ENCODE measurements at places on chromosomes 2 and 18. TPM values are rescaled to one million over a fixed set of nuclear protein-coding genes. Genes with fewer than 3 reads are reported as not detected.

DNA sequence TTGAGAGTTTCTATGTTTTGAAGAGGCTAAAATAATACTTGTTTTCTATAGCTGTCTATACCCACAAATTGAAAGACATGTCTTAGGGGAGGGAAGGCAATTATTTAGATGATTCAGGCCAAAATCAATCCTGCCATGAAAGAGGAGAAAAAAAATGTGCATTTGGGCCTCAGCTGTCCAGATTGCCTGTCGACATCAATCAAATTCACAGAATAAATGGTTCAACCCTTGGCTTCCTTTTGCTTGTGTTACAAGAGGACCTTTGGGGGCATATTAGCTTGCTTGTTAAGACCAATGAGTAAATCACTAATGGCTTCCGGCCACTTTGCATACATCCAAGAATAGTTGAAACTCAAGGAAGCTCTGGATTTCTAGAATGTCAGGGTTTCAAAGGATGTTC lies 900.8 kb upstream of the CELF4 start:
- no peak for DNase-seq

DNA sequence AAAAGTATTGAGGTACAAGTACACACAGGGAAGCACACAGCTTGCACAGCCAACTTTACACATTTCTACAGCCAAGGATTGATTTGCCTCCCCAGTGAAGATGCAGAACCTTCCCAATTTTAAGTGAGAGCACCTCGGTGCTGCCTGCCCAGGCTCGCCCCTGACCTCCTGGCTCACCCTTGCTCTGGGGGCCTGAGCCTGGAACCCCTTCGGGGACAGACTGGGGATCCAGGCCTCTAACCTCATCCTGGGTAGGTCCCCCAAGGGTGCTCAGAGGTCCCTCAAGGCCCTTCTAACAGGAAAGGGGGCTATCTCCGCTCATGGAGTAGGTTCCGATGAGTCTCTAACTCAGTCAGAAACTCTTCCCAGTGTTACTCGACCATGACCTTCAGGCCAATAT lies 53.1 kb downstream of the BCL2L11 start:
- DNase-seq, result no peak

- DNase-seq, result no peak
These were observed 32.4 kb downstream of the TEX51 start for GRCh38 chr2:126930970-126931590.

DNA sequence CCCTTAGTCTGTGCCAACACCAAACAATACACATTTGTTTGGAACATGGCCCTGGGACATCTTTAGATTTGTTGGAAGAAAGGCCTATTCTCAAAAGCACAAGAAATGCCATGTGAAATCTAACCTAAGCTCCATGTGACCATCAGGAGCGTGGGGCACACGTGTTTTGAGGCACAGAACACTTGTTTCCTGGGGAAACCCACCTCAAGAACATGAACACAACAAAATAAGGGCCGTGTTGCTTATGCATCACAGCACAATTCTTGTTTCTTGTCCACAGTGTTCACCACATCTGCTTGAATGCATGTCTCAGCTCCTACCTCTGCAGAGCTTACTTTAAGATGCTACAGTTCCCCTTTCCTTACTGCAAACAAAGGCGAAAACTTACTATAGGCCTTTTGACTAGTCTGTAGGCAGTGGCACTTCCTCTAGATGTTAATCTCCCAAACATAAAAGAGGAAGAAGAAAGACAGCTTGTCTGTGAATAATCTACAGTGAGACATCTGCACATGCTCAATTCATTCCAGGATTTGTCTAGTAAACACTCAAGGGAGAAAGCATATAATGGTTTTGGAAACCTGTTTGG lies 165.0 kb downstream of the ANKRD44 start:
- no peak for DNase-seq

DNA sequence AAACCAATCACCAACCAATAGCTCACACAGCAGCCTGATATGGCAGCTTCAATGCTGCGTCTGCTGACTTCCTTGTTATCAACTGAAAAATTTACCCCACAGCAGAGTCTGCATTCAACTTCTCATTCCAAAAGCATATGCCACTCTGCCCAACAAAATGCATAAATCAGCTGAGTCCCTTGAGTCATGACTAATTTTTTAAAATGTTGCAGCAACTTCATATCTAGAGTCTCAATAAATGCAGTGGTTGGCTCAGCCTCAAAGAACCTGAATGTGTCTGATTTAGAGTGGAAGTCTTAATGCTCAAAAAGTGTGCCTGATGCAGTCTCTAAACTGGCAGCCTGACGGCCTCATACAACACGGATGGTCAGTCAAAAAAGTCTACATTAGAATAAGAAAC lies 46.5 kb downstream of the FARSB start:
- no peak for DNase-seq

GRCh38 chr2:107685421-107685986 lies 141.2 kb upstream of the RGPD4 start:
- DNase-seq, result no peak

GRCh38 chr2:152676461-152676860 lies 40.8 kb downstream of the PRPF40A start:
- DNase-seq, result no peak

DNA sequence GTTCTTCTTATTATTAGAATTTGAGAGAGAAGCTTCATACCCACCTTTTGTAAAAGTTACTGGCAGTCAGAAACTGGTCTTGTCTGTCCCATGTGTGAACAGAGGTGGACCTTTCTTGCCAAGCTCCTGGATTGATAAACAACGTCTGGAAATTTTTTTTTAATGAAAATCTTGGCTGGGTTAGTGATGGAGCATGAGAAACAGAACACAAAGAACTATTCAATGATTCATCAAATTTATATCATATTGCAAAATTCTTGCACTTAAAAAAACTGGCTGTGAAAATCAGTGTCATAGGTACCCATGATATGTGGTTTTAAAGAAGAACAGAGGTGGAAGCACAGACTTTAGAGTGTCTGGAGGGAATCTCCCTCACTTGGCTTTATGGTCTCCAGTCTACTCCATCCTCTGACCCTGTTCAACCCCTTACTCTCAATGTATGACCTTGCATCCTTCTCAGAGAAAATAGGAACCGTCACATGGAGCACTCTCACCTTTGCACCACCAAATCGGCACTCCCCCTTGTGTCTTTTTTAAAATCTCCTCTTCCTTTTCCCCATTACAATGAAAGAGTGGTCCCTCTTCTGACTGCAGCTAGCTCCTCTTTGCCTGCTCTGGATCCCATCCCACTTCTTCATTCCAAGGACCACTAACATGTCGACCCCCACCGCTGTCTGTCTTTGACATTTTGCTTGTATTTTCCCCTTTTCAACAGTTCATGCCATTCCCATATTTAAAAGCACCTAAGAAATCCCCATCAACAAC lies 58.2 kb downstream of the COPS8 start:
- no peak for DNase-seq

DNA sequence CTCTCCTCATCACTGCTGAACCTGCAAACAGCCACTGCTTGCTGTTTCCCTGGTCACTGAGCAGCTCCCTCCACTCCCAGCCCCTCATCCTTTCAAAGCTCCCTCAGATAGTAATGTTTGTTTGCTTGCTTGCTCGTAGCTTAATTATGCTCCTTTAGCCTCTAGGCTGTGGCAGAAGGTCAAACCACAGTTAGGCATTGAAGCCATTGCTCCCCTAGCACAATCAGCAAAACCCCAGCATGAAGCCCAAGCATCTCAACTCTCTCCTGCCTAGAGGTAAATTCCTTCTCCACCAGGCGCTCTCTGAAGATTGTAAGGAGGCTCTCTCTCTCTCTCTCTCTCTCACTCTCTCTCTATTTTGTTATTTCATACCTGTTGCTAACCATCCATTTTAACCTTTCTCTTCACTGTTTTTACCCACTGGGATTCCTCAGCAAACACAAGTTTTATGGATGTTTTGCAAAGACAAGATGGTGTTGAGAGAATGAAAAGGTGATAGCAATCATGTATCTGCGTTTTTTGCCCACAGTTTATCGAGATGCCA lies 135.9 kb upstream of the HNRNPA3 start:
- DNase-seq, result no peak

The C18orf54 gene
- 1.2 TPM for total RNA-seq

The MAPK4 gene
- total RNA-seq, result 26.9 TPM

DNA sequence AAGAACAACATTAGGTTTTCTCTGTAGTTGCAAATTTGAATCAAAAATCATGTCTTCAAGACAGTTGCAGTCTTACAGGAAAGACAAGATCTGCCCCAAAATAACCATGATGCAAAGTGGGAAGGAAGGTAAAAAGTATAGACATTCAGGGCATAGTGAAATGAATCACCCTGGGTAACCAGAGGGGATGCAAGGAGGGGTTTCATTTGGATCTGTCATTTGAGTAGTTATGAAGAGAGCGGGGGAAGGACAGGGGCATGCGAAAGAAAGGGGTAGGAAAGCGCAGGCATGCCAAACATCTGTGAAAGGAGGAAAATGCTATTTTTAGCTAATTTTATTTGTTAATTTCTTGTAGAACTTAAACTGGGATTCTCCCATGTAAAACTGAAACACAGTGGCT lies 219.1 kb upstream of the BOD1L2 start:
- no peak for DNase-seq

- no peak for DNase-seq
These were observed 74.4 kb downstream of the TMEM18 start for GRCh38 chr2:602571-603359.

The ASB1 gene
- 69.8 TPM for total RNA-seq

The RNF125 gene
- total RNA-seq, result 3.8 TPM

DNA sequence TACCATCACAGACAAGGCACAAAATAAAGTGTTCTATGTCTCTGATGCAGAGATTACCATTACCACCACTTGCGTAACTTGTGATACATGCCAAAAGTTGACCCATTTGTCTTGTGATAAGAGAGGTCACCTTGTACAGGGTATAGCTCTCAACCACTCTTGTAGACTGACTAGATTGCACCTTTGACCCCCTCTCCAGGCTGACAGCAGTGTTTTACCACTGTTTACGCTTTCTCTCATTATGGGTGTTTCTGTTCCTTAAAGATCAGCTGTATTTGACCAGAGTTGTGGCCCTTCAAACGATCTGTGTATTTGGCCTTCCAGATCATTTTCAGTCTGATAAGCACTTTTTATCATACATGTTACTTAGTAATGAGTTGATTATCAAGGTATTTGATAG lies 215.7 kb upstream of the HNMT start:
- no peak for DNase-seq

- no peak for DNase-seq
These were observed 15.7 kb downstream of the COL5A2 start for GRCh38 chr2:189163889-189164288.

- no peak for DNase-seq
These were observed 110.4 kb downstream of the NCKAP5 start for GRCh38 chr2:133457861-133458260.

The INPP5D gene
- 4.6 TPM for total RNA-seq

The TUBA3E gene
- 69.5 TPM for total RNA-seq

The HRH4 gene
- not detected for total RNA-seq

The SIX2 gene
- total RNA-seq, result 0.65 TPM

DNA sequence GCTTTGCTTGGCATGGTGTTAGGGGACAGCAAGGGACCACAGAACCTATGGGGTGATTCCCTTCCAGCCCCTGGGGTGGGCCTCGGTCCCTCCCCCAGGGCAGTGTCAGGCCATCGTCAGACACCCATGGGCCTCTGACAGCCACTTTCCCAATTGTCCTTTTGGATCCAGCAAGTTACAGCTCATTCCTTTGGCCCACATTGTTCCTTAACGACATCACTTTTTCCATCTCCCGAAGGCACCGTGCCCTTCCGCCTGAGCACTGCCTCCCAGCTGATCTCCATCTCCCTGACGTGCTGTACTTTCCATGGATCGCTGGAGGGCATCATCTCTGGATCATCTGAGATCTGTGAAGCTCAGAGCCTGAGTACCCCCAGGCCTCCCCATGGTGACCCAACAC lies 10.4 kb upstream of the KCNK3 start:
- DNase-seq, result no peak

DNA sequence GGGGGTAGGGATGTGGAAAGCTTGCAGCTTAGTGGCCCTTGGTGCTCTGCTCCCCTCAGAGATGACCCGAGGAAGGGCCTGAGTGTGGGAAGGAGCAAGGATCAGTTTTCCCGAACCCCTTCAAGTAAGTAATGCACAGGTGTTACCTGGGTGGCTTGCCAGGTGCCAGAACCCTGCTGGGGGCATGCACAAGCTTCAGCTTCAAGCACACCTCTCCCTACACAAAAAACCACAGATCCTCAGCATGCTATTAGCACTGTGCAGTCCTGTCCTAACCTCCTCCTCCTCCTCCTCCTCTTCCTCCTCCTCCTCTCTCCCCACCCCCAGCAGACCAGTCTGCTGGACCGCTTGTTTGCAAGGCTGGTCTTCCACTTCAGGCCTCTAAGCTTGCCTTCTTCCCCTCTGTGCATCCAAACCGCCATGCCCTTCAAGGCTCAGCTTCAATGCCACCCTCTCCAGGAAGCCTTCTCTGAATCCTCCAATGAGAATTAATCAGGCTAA lies 114.8 kb downstream of the ACAA2 start:
- DNase-seq, result no peak

DNA sequence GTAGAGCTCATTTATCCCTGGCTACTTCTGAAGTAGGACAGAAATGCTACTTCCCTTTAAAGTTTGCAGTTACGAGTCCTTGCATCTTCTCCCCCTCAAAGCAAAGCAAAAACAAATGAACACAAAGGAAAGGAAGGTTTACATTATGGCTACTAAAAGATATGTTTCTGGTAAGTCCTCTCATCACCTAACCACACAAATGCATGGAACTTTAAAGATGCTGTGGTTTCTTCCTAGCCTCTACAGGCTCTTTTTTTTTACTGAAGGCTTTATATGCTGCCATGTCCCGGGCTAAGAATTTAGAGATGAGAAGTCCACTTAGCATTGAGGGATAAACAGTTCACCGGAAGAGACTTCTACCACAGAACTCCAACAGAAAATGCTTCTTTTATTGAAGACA lies 291.2 kb downstream of the SS18 start:
- DNase-seq, result no peak

The PKDCC gene
- total RNA-seq, result 120 TPM

The DCDC2C gene
- total RNA-seq, result not detected

The NT5DC4 gene
- not detected for total RNA-seq

DNA sequence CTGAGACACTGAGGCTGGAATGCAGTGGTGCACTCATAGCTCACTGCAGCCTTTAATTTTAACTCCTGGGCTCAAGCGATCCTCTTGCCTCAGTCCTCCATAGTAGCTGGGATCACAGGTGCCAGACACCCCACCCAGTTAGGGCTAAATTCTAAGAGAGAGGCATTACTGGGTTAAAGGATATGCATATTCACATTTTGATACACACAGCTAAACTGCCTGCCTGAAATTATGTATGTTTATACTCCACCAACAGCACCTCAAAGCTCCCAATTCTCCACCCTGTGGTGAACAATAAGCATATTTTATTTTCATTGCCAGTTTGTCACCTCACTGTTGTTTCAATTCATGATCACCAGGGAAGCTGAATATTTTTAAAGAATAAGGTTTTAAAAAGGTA lies 18.7 kb upstream of the MCM6 start:
- no peak for DNase-seq

- DNase-seq, result no peak
These were observed 67.0 kb upstream of the OSR1 start for GRCh38 chr2:19425419-19425818.

The SFTPB gene
- 0.46 TPM for total RNA-seq

- DNase-seq, result no peak
These were observed 100.6 kb downstream of the CDK15 start for GRCh38 chr2:201906777-201907562.
